GOT3 (cell line): ENCODE measurements at places on chromosomes 6 and 20.

GRCh38 chr6:111410371-111410770, 72.6 kb downstream of the REV3L start:
- no peak for DNase-seq

DNA sequence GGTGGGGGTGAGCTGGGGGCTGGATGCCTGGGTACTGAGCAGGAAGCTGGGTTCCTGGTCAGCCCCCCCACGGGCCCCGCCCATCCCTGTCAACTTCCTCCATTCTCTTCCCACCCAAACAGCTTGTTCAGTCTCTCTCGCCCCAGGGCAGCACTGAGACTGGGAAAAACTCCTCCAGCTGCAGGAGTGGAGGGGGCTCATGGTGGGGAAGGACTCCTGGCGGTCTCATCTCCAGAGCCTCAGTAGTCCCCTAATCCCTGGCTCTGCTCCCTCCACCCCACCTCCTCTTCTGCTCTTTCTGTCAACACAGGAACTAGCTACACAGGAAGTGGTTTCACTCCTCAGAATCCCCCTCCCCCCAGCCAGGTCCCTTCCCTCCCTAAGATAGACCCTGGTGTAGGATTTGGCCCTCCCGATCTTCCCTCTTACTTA, at the start of gene GPSM3:
Gene GPSM3, minus strand, starts transcription at position 36 of the 432 bp plus-strand sequence. CDS start 130 bp downstream, outside the sequence.
- DNase-seq = no peak

- DNase-seq = no peak
Measured at GRCh38 chr20:38962928-38963401, 821 bp downstream of the DHX35 start.

GRCh38 chr6:35352735-35353134, 10.4 kb downstream of the PPARD start:
- no peak for DNase-seq

GRCh38 chr20:56420028-56420427, 8.0 kb downstream of the CASS4 start:
- DNase-seq = no peak

- no peak for DNase-seq
Measured at GRCh38 chr20:32872266-32872665, 13.5 kb downstream of the EFCAB8 start.

DNA sequence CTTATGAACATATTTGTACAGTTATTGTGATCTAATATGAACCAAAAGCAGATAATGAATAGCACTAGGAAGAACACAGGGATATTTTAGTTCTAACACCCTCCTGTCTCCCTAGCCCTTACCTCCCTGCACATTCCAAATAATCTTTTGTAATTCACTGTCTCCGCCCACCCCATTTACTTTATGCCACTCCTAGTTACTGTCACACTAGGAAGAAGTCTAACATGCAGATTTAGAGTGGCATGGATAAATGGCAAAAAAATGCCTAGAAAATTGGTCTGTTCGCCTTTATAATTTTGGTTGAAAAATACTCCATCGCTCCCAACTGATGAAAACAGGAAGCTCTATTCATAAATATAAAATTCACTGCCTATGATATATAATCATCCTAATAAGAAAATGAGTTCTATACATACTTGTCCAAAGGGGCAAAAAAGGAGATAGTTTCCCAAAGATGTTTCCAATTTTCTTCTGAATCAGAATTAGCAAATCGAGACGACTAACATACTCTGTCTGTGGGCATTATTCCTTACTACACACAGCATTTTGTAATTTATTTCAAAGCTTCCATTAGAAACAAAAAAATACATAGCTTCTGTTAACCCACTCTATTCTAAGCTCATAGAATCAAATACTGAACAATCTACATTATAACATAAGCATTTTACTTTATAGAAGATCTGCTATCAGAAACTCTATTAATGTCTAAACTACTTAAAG, 1.3 kb upstream of the RUNX2 start:
- DNase-seq = no peak

- DNase-seq = no peak
Measured at GRCh38 chr6:76677017-76677416, 604.6 kb upstream of the IMPG1 start.

- DNase-seq = no peak
Measured at GRCh38 chr20:16476032-16476431, 97.2 kb downstream of the KIF16B start.

DNA sequence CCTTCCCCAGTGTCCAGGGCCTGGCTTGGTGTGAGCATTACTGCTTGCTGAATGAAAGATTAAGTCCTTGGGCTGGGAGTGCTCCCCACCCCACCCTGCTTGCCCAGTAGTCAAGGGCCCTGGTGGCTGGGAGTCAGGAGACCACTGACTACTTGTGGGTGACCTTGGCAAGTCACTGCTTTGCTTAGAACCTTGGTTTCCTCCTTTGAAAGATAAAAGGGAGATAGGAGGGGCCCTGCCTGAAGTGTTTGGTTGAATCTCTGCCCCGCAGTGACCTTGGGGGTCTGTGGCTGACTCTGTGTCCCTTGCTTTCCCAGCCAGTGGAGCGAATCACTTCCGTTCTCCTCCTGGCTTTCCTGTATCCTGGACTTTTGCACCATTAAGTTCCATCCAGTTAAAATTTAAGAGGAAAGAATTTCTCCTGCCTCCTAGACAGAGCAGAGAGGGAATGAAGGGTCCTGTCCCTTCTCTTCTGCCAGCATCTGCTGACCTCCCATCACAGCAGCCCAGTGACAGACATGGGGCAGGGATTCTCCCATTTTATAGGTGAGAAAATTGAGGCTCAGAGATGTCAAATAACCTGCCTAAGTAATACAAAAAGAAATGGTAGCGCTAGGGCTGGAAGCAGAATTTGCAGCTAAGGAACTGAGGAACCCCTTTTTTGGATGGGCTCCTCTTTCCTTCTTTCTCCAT, 3.5 kb upstream of the EPB41L1 start:
- no peak for DNase-seq

DNA sequence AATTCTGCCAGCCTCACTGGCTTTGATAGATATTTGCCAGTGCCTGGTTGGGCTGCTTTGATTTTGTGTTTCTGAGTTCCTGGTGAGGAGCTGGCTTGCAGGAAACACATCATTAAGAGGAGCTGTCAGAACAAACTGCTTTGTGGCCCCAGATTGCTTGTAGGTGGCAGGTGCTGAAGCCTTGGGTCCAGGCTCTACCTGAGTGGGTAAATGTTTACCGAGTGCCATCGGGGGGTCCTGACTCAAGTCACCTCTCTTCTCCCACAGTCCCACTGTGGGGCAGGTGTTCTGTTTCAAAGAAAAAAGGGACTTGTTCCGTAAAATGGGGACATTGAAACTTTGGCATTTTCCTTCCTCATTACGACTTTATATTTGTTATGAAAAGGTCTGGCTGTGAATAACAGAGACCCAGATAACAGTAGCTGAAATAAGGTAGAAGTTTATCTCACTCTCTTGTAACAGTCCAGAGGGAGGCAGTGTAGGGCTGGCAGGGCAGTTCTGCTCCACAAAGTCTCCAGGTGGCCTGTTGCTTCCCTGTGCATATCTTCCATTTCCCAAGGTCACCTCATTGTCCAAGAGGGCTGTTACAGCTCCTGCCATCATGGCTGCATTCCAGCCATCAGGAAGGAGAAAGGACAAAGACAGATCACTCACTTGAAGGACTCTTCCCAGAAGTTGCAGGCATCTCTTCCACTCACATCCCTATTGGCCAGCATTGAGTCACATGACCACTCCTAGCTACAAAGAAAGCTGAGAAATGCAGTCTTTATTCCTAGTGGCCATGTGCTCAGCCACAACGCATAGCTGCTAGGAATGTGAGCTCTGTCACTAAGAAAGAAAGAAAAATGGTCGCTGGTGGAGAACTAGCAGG, 149.9 kb upstream of the KCNG1 start:
- DNase-seq = no peak

DNA sequence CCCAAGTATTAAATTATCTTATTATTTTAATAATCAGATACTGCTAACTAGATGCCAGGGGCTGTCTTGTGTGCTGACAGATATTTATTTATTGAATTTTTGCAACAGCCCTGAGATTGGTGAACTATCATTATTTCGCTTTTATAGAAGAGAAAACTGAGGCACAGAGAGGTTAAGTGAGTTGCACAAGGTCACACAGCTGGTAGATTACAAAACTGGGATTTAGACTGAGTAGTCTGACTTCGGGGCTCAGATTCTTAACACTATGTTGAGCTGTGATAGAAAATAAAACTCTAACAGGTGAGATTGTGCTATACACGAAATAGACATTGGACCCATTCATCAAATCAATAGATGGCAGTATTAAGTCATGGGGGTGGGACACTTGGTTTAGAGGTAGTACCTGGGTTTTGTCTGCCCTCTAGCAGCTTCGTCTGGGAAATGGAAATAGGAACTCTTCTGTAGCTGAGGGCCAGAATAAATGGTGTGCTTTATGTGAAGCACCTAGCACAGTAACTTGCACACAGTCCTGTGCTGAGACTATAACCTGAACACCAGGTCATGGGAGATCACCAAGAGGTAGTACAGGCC, 113.4 kb downstream of the B3GAT2 start:
- no peak for DNase-seq

DNA sequence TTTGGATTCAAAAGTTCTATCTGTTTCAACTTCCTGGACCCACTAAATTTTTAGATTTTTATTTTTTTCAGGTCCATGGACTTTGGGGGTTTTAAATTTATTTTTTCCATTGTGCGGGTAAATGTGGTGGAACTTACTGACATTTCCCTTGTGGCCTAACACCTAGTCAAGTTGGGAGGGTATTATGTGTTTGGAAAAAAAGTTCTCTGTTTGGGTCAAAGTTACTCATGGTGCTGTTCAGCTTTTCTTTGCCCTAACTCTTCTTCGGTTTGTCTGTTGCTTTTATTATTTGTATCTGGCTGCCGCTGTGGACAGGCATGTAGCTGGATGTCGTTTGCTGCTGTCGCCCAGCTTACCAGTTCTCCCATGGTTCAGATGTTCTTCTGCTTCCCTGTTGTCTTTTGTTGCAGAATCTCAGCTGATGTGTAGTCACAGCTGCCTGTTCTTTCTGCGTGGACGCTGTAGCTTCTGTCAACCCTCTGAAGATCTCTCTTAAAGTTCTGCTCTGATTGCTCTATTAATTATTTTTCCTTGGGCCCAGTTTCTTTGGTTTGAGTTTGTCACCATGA, 7.9 kb downstream of the IGF2R start:
- no peak for DNase-seq

GRCh38 chr20:32189691-32190615, 17.6 kb downstream of the PLAGL2 start:
- DNase-seq = no peak

DNA sequence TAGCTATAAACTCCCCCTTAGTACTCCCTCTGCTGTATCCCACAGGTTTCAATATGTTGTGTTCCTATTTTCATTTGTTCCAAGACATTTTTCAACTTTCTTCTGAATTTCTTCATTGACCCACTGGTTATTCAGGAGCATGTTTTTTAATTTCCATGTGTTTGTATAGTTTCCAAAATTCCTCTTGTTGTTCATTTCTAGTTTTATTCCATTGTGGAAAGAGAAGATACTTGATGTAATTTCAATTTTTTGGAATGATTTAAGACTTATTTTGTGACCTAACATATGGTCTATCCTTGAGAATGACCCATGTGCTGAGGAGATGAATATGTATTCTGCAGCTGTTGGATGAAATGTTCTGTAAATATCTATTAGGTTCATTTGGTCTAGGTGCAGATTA, 497.2 kb downstream of the BCKDHB start:
- DNase-seq = no peak

- DNase-seq = no peak
Measured at GRCh38 chr20:33299111-33299603, 16.1 kb downstream of the BPIFB1 start.

DNA sequence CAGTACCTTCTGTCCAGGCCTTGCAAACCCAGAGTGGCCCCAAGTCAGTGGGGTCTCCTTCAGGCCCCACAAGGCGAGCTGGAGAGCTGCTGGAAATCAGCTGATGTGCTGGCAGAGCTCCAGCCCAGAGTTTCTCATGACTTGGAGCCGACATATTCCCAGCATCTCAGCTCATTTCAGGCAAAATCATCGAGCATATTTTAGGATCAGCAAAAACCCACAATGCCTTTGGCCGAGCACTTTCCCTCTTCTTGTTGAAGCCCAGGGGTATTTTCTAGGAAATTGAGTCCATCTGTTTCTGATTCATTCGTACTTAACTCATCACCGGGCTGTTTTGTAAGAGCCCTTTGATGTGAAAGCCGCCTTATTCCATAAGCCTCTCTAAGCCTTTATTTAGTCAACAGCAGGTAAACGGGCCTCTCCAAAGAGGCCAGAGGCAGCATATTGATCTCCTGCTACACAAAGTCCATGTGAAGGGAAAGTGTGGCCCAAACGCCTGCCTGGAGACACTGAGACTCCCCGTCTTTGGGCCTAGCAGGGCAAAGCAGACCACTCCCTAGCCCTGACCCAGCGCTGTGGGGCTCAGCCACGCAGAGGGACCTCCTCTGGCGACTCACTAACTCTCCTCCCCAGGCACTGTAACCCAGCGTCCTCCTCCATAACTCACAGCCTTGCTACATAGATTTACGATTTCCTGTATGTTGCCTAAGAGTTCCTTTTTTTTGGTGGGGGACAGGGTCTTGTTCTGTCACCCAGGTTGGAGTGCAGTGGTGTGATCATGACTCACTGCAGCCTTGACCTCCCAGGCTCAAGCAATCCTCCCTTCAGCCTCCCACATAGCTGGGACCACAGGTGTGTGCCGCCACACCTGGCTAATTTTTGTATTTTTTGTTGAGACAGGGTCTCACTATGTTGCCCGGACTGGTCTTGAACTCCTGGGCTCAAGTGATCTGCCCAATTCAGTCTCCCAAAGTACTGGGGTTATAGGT, 12.1 kb upstream of the C20orf203 start:
- peak; percentile 29 for DNase-seq

DNA sequence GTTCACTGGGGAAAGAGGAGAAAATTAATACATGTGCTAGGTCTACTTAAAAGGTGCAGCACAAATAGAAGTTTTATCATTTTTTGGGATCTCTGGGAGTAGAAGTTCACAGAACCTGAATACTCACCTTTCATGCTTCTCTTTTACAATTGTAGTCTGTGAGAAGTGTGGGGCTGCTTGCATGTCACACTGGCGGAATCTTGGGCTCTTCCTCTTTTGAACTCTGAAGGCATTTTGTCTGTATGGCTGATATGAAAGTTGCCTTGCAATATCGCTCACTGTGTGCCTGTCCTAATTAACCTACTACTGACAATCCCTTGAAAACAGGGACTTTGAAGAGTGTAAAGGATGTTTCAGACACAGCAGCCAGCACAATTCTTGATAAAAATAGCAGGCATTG, 65.9 kb upstream of the CLDN20 start:
- DNase-seq = no peak

DNA sequence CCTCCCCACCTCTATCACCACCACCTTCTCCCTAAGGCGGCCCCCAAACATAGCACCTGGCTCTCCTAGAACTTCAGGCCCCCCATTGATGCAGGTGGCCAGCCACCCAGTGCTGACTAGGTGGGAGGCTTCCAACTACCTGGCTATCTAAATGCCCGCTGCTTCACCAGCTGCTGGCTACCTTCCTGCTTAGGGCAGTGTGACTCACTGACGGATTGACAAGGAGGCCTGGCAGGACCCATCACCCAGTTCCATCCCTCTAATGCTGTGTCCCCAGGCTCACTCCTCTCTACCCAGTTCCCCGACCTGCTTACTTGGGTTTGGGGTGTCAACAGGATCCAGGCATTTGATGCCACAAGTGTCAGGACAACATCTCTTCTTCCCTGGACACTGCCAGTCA, 1.1 kb downstream of the SLPI start:
- no peak for DNase-seq

- DNase-seq = no peak
Measured at GRCh38 chr6:33694401-33694931, 17.0 kb downstream of the UQCC2 start.
